ENCODE measurements at places on chromosomes 6 and 20.

GRCh38 chr20:15895126-15895525, 678.1 kb downstream of the KIF16B start:
- DNase-seq: no peak

- DNase-seq: no peak
These were observed 204.2 kb downstream of the TBC1D7 start for GRCh38 chr6:13124131-13124530.

GRCh38 chr6:94501516-94501915, 1075.8 kb upstream of the MANEA start:
- DNase-seq: no peak

GRCh38 chr6:149127212-149127611, 190.3 kb upstream of the TAB2 start:
- no peak for DNase-seq

DNA sequence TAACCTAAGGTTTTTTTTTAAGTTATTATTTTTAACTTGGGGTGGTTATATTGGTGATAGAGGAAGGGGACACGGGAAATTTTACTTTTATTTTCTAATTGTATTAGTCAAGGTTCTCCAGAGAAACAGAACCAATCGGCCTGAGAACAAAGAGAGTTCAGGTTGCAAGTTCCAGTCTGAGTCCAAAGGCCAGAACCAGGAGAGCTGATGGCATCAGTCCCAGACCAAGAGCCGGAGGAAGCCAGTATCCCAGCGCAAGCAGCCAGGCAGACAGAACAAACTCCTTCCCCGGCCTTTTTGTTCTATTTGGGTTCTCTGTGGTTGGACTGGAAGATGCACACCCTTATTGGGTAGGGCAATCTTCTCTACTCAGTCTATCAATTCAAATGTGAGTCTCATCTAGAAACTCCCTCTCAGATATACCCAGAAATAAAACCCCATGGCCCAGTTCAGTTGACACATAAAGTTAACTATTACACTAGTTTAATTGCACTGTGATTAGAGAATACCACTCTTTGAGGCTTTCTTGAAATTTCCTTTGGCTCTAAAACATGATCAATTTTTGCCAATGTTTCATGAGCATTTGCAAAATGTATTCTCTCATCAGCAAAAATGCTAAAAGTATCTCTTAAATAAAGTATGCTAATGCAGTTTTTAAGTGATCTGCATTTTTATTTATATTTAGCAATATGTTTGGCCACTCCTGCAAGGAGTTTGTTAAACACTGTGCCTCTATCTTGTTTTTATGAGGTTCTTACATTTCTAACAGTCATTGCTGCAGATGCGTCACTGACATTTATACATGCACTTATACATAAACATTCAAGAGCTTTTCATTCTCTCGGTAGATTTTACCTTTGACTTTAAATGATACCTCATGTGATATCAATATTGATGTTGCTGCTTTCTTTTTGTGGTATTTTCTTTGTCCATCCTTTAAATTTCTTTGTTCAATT, 103.2 kb upstream of the SSTR4 start:
- DNase-seq: no peak

DNA sequence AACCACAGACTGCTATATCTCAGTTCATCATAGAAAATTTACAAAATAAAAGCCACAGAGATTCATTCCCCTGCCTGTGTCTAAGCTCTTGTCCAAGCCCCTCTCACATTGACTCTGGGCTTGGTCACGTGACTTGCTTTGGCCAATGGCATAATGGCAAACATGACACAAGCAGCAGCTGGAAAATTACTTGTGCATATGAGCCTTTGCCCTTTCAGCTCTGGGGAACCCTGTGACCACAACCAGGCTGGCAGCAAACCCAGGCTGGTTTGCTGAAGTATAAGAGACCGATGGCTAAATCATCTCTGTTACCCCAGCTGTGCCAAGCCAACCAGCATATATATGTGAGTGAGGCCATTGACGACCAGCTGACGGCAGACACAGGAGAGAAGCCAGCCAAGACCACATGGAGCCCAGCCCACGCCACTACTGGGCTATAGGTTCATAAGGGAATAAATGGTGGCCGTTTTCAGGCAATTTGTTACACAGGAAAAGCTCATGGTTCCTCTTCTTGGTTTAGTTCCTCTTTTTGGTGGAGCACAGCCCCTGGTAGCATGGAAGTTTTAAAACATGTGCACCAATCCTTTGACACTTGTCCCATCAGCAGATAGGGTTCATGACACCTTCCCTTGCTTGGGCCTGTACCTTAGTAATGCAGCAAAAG, 31.8 kb upstream of the RSPO4 start:
- no peak for DNase-seq

DNA sequence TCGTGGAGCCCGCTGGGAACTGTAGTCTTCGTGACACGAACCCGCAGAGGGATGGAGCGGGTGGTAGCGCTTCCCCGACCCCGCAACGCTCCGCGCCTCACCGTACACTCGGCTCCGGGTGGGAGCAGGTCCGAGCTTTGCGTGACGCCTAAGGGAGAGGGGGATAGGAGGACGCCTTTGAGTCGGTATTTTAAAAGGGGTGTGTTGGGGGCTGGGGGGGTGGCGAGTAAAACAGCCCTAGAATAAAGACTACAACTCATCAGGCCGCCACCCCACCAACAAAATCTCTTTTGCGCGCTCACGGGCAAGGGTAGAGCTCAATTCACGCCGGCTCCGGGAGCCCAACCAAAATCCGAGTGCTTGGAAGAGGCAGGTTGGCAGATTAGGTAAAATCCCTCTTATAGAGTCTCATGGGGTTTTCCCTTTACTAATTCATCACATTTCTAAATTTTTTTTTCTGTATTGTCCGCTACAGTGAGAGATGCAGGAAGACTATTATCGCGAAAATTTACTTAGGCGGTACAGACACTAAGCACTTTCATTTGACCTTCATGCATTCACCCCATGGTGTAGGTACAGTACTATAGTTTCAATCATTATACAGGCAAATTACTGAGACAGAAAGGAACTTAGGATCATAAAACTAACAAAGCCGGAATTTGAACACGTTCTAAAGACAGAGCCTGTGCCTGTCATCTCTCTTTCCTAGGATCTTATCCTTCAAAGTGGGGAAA, 706 bp upstream of the SNX14 start:
- no peak for DNase-seq

DNA sequence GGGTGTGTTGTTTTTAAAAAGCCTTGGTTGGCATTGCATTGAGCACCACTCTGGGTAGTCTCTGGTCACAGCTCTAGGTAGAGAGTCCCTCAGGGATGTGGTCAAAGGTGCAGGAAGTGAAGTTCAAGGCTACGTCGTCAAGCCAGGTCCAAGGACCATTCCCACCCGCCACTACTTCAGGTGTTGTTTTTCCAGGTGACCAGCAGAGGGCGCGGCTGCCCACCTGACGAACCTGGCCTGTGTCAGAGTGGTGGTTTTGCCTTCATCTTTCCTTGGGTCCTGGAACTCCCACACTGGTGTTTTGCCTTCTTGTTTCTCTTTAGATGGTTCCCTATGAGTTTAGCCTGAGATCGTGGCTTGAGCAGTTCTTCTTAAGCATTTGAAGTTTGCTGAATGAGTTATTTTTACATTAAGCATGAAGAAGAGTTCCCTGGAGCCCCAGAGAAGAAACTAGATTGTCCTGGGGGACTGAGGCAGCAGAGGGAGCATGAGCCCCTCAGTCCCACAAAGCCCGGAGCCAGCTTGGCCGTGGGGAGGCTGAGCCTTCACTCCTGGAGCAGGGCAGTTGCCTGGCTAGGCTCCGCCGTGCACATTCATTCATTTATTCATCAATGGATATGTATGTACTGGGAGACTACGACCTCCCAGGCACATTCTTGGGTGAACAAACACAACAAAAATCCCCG, 5.6 kb upstream of the PHACTR3 start:
- no peak for DNase-seq

- no peak for DNase-seq
These were observed 107.5 kb downstream of the FAXC start for GRCh38 chr6:99241905-99242534.

- no peak for DNase-seq
These were observed 160.0 kb upstream of the RALGAPA2 start for GRCh38 chr20:20872428-20872827.

Measured in left hindlimb (tissue), 1 donor.